Fibroblast of skin of left biceps (primary cell): ENCODE measurements at places on chromosomes 3 and 15.

GRCh38 chr3:12796171-12797123 lies at the start of gene CAND2:
Gene CAND2, plus strand, starts transcription at chr3:12796680. Its CDS starts 41 bp downstream, at chr3:12796721.
- DNase-seq: peak; percentile 5

DNA sequence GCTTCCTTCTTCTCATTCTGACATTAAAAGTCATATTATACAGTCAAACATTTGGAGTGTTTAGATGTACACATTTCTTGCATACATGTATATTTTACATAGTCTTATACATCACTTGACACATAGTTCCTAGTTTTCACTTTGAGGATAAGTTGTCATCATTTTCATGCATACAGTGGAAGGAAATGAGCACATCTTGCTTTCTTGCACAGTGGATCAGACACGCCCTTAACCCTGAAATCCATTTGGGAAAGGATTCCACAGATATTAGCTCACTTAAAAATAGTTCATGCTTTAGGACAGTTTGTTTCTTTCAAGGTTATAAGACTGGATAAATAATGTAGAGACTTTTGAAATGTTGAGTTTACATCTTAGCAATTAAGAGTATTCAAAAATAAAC lies 148.6 kb upstream of the MME start:
- peak; percentile 11 for DNase-seq

- DNase-seq: no peak
Observed at GRCh38 chr15:73584699-73585420, 48.3 kb downstream of the NPTN start.

- DNase-seq: no peak
Observed at GRCh38 chr3:186117521-186118134, 8.7 kb upstream of the ETV5 start.

- DNase-seq: no peak
Observed at GRCh38 chr3:126112531-126113237, 28.8 kb upstream of the SLC41A3 start.

- no peak for DNase-seq
Observed at GRCh38 chr3:193846569-193846968, 253.6 kb downstream of the OPA1 start.

DNA sequence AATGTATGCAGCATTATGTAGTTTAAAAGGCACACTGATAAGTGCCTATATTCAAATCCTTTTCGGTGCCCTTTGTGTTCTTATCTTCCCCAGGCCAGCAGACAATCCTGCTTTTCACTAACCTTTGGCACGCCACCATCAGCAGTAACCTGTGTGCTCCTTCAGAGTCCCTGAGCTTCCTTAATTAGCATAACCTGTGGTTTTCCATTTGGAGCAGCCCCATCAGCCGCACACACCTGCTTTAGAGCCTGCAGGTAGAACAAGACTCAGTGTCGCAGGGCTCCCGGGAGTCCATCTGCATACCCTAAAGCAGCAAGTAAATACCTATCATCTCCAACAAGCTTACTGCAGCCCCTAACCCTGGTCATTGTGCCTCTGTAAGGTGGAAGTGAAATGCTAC lies 755.1 kb downstream of the ROBO2 start:
- DNase-seq: no peak
